ENCODE measurements at places on chromosomes 5 and 9.

GRCh38 chr5:130529511-130530485, 625.5 kb downstream of the CHSY3 start:
- DNase-seq, result no peak

DNA sequence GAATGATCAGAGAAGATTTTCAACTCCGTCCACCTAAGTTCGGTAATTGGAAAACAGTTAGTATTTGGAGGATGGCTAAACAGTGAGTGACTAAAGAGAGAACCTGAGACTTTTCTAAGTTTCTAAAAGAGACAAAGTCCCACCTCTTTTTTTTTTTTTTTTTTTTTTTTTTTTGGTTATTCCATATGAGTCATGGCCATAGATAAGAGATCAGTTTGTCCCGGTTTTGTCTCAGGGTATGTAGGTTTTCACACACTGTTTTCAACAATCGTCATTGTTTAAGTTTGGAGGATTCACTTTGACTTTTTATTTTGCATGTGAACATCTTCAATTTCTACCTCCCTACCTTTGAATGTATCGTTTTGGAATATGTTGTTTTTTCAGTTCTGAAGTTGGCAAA, 85.9 kb downstream of the NTRK2 start:
- DNase-seq, result no peak

DNA sequence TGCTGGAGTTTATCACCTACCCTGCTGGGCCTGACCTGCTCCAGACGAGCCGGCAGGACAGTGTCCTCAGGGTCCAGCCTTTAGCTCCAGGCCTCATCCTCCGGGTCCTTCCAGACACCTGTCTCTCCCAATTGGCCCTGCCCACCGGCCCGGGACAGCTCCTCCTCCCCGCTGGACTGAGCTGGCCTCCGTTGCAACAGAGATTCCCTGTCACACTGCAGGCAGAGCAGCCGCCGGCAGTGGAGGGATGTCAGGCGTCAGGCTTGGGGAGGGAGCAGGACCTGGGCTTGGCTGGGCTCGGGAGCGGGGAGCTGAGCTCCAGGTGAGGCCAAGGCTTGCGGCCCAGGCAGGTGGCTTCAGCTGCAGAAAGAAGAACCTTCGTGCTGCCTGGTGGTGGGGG, 1.7 kb downstream of the KCNT1 start:
- DNase-seq, result no peak

DNA sequence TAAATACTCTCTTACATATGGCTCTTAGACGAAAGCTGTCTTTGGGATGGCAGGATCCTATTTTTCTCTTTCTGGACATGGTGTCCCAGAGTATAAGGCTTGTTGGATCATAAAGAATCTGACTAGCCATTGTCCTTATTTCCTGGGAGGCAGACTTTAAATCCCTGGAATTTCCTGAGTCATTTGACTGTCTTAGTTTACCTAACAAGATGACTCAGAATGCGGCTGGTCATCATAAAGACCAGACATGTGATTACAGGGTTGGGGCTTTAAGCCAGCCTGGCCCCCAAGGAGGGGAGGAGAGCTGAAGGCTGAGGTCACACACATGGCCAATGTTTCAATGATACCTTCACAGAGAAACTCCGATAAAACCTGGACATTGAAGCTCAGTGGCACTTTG, 37.2 kb downstream of the FAM240B start:
- DNase-seq, result no peak

DNA sequence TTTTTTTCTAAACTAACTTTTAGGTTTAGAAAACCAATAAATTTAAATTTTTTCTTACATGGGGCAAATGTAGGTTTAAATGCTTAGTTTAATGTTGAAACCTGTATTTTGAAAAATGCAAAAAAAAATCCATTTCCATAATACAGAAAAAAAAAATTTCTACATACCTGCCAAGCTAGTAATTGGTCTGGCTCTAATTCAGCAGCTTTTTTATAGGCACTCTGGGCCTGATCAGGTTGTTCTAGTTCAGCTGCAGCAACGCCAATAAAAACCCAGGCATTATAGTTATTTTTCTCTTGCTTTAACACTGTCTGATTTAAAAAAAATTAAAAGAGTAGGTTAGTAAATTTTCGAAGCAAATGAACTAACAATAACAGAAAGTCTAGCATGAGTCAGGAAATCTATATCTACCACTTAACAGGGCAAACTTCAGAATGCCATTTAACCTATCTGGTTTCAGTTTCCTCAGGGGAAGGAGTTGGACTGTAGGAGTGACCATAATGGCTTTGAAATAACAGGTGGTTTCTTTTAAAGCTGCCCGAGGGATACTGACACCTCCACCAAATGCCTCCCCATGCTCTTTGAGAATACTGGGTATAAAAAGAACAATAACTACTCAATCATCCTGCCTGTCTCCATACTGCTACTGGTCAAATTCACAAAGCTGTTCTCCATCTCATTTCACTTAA, 11.6 kb downstream of the SKIC3 start:
- no peak for DNase-seq

DNA sequence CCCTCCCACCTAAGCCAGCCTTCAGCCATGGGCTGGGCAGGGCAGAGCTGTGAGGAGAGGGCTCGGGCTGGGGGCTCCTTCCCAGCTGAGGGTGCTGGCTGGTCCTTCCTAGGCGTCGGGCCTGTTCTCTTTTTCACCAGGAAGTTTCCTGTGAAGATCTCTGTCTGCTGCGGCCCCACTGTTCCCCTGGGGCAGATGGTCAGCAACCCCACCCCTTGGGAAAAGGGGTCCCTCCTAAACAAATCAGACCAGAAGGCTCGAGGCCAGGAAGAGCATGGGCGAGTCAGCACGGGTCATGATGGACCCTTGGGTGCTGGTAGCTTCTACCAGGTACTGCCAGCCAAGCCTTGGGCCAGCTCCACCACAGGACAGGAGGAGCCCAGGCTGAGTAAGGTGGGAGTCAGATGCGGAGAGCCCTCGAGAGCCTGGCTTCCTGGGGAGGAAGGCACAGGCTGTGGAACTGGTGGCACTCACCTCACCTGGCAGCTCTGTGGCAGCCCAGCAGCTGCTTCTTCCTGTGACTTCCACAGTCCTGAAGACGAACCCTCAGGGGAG, 3.5 kb downstream of the CACNA1B start:
- DNase-seq, result no peak

- no peak for DNase-seq
Measured at GRCh38 chr9:106350777-106351176, 512.2 kb upstream of the ZNF462 start.

GRCh38 chr5:157541447-157542118, 34.0 kb downstream of the ADAM19 start:
- peak; percentile 41 for DNase-seq

DNA sequence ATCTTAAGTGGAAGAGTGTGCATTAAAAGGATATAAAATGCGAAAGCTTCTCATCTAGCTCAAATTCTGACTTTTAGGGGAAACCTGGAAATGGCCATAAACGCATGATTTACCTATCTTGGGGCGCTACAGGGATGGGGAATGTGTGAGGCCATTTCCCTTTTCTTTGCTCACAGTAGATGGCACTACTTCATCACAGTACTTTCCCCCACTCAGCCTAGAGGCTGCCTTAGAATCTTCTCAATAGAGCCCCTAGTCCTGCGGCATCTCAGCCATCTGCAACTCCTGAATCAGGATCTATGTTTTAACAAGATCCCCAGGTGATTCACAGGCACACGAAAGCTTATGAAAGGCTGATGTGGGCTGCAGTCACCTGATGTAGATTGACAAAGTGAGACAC, 110.8 kb downstream of the LHFPL2 start:
- no peak for DNase-seq

GRCh38 chr9:2390028-2390427, 231.6 kb upstream of the VLDLR start:
- DNase-seq, result no peak

- no peak for DNase-seq
Measured at GRCh38 chr5:61525512-61526206, 193.6 kb downstream of the ZSWIM6 start.

Measured in CD4-positive, alpha-beta T cell treated with Interleukin-1 beta for 1 hour (primary cell).